ENCODE measurements at places on chromosomes 7 and 10.

DNA sequence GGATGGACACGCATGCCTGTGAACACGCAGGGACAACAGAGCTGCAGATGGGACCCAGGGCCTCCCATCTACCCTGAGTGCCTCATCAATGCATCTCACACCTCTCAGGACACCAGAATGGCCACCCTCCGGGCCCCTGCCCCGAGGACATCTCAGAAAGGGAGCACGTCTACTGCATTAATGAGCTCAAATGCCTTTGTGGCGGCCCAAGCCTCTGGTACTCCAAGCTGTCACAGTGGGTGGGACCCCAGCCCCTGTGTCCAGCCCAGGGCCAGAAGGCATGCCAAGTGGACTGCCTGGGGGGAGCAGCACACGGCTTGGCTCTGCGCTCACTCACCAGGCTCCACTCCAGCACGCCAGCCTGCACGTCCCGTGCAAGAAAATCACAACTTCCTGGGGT lies 52.0 kb downstream of the TCERG1L start:
- no peak for DNase-seq

DNA sequence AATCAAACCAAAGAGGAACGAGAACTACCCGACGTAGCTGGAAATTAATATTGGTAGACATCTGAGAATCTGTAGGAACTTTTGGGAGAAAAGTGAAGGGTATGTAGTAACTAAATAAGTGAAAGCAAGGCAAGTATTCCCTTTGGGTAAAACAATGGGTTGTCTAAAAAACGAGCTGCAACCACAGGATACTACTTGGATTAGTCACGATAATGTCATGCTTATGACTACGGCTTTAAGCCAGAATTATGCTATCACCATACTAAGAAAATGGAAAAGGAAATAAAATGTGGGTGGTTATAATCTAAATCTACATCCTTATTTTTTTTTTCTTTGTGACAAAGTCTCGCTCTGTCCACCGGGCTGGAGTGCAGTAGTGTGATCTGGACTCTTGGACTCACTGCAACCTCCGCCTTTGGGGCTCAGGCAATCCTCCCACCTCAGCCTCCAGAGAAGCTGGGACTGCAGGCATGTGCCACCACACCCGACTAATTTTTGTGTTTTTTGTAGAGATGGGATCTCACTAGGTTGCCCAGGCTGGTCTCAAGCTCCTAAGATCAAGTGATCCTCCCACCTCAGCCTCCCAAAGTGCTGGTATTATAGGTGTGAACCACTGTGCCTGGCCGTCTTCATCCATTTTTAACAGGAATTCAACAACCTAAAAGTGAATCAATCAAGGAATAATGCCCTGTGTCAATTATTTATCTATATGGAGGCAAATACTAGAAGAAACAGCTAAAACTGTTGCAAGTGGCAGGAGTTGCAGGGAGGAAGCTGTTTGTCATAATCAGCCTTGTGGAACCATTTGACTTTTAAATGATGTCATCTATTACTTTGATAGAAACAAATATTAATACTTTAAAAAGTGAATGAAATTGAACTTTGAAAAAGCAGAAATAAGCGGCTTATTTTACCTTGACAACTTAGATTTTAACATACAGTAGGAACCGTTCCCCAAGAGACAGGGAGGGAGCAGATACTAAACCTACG lies 189.3 kb downstream of the PRPF18 start:
- DNase-seq, result no peak

- DNase-seq, result no peak
These were observed 3.2 kb downstream of the PPRC1 start for GRCh38 chr10:102135956-102136526.

- no peak for DNase-seq
These were observed 158.8 kb upstream of the INHBA start for GRCh38 chr7:41861642-41862041.

DNA sequence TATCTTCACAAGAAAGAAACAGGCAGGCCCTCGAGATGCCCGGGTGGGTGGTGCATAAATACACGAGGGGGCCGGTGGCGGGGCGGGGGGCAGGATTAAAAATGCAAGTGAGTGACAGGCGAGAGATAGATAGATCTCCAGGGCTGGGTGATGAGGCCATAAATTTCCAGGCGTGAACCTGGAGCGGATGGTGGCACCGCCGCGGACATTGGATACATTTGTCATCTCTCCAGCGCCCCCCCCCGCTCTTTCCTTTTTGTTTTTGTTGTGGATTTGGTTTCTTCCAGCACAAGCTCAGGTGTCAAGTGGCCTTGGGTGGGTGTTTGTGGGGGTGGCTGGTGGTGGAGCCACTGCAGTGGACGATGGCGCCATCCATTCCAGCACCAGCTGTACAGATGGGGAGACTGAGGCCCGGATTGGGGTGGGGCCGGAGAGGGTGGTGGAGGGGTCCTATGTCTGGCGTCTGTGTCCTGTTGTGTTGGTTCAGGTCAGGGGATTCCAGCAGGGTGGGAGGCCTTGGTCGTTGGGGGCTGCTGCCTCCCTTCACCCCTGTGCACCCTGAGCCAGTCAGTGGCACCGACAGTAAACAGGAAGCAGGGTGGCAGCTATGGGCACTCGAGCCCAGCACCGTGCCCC lies 2.9 kb downstream of the ELFN1 start:
- no peak for DNase-seq

- DNase-seq, result no peak
These were observed 12.8 kb downstream of the BCL7B start for GRCh38 chr7:73544678-73545077.

- DNase-seq, result no peak
These were observed 44.7 kb upstream of the MXI1 start for GRCh38 chr10:110162741-110163145.

DNA sequence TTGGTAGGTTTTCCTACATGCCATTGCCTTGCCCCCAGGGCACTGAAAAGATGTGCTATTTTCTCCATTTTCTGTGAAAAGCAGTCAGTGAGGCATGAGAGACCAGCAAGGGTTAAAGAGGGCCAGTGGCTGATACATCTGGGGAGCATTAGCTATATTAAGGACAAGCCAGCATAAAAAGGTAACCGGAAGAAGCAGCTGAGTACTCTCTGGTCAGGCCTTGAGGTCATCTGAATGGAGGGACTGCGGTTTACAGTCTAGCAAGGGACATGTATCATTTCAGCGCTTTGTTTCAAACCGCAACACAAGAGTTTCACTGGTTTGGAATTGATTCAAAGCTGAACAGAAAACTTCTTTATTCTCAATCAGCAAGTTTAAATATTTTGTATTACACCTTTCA lies 120.4 kb downstream of the EPDR1 start:
- peak; percentile 10 for DNase-seq

- no peak for DNase-seq
These were observed 33.6 kb upstream of the HERPUD2 start for GRCh38 chr7:35728412-35729060.
